A673 (cell line): ENCODE measurements at places on chromosomes 7 and 10. TPM values are rescaled to one million over a fixed set of nuclear protein-coding genes. Genes with fewer than 3 reads are reported as not detected.

GRCh38 chr7:36405409-36405803, 15.7 kb downstream of the ANLN start:
- H3K27me3 ChIP-seq = no peaks in the 10 kb centered on the region
- no peak overlapping the region for H3K4me3 ChIP-seq

DNA sequence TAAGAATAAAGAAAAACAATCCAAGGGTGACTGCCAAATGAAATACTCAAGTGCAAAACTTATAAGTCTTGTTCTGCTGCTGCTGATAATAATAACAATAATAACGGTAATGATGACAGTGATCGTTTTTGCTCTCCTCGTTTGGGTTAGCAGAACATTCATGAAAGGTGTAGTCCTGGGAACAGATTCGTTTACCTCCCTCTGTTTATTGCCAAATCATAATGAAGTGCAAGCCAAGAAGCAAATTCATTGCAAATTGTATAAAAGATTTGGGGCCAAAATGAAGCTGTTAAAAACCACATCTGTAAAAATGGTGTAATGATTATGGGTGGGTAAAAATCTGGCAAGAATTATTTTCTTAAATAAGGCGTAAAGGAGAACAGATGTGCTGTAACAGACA, 587.2 kb upstream of the MKI67 start:
- no peak overlapping the region for H3K27ac ChIP-seq
- DNase-seq = no peak
- H3K4me3 ChIP-seq = no peak overlapping the region
- H3K4me1 ChIP-seq = peaks cover 12% of the 10 kb centered on the region

DNA sequence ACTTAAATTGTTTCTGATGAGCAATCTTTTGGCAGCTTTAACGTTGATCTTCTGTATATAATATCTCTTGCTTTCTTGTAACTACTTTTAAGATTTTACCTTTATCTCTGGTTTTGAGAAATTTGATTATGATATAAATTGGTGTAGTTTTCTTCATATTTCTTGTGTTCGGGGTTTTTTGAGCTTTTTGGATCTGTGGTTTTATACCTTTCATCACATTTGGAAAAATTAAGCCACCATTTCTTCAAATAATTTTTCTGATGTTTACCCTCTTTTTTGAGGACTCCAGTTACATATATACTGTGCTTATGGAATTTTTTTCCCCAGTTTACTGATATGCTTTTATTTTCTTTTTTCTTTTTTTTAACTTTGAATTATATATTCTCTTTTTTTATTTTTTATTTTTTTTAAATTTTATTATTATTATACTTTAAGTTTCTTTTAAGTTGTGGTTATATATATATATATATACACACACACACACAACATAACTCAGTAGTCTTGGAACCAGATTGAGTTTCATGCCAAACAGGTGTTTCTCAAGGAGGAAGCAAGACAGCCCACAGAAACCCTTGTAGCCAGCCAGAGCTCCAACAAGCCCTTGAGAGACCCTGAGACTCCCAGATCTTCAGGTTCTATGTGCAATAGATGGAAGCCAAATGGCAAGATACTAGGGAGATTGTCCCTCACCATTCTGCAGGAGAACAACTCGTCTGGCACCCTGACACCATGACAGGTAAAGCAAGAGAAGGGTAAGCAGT, 27.5 kb upstream of the NME8 start:
- DNase-seq = no peak
- H3K36me3 ChIP-seq = no peaks in the 10 kb centered on the region
- no peaks in the 10 kb centered on the region for H3K4me1 ChIP-seq
- peaks cover 6% of the 10 kb centered on the region for H3K27me3 ChIP-seq

The CLEC5A gene
- total RNA-seq = not detected in 2 replicates

The SKIDA1 gene
- 4.4 and 4.9 TPM in 2 replicates for total RNA-seq
